ENCODE measurements at places on chromosomes 3 and 15.
A peak's percentile ranks its signal among the peaks of the same experiment; 100 is the strongest.

DNA sequence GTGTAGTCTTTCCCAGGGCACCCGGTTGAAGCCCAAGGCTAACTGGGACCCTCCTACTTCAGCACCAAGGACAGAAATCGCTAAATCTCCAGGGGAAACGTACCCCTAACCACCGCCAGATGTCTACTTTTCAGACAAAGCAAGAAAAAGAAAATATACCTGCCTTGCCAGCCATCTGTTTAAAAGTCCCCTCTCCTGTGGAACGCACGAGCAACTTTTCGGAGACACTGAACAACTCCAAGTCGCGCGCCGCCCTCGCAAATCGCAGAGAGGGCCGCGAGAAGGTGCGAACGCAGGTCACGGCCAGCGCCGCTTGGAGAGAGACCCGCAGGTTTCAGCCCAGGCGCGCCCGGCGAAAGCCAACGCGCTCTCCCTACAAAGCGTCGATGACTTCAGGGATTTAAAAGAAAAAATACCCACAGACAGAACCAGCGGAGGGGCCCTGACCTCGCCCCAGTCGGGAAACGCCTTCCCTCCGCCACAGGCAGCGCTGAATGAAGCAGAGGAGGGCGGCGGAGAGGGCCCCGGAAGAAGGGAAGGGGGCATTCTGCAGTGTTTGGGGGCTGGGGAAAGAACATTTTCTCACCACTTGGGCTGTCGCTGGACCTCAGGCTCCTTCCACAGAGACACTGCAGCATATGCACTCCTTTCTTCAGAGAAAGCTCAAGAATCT lies 213.1 kb downstream of the FGF12 start:
- no peak overlapping the region for H3K4me3 ChIP-seq
- DNase-seq, result peak; percentile 38
- no peaks in the 10 kb centered on the region for H3K36me3 ChIP-seq
- H3K27me3 ChIP-seq, result no peaks in the 10 kb centered on the region

- DNase-seq, result no peak
- H3K36me3 ChIP-seq, result no peaks in the 10 kb centered on the region
- H3K27ac ChIP-seq, result no peak overlapping the region
- H3K4me3 ChIP-seq, result no peak overlapping the region
These were observed 6.5 kb upstream of the UTS2B start for GRCh38 chr3:191336833-191337232.

GRCh38 chr3:150759947-150760346 lies 3.0 kb downstream of the SIAH2 start:
- no peak overlapping the region for H3K27ac ChIP-seq
- H3K36me3 ChIP-seq, result peaks cover 2% of the 10 kb centered on the region
- DNase-seq, result no peak
- peak overlapping the region; percentile 97 for H3K4me3 ChIP-seq

GRCh38 chr3:14335774-14336748 lies 66.3 kb upstream of the SLC6A6 start:
- no peak for DNase-seq
- no peak overlapping the region for H3K27ac ChIP-seq

DNA sequence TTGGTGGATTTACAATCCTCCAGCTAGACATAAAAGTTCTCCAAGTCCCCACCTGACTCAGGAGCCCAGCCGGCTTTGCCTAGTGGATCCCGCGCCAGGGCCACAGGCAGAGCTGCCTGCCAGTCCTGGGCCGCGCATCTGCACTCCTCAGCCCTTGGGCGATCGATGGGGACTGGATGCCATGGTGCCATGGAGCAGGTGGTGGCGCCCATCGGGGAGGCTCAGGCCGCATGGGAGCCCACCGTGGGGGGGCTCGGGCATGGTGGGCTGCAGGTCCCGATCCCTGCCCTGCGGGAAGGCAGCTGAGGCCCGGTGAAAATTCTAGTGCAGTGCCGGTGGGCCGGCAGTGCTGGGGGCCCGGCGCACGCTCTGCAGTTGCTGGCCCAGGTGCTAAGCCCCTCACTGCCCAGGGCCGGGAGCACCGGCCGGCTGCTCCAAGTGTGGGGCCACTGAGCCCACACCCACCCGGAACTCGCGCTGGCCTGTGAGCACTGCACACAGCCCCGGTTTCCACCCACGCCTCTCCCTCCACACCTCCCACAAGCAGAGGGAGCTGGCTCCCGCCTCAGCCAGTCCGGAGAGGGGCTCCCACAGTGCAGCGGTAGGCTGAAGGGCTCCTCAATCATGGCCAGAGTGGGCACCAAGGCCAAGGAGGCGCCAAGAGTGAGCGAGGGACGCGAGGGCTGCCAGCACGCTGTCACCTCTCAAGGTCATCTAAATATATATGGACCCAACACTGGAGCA lies 38.8 kb upstream of the IGSF11 start:
- H3K27ac ChIP-seq, result no peak overlapping the region
- H3K36me3 ChIP-seq, result no peaks in the 10 kb centered on the region
- no peaks in the 10 kb centered on the region for H3K27me3 ChIP-seq

DNA sequence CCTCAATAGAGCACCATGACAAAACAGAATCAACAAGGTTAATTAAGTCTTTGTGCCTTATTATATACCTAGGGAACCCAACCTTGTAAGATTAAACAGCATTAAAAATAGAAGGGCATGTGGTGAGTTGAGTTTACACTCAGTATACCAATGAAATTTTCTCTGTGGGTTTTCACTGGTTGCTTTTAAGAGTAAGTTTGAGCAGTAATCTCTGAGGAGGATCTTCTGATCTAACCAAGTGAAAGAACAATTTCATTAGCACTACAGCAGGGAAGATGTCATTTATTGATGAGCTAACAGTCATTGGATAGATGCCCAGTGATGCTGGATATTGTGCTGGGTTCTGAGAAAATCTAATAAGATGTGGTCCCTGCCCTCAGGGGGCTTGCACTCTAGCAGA lies 26.9 kb upstream of the AKAP13 start:
- no peak overlapping the region for H3K4me3 ChIP-seq
- H3K4me1 ChIP-seq, result peaks cover 10% of the 10 kb centered on the region
- no peaks in the 10 kb centered on the region for H3K36me3 ChIP-seq
- no peak for DNase-seq
- H3K27ac ChIP-seq, result no peak overlapping the region

DNA sequence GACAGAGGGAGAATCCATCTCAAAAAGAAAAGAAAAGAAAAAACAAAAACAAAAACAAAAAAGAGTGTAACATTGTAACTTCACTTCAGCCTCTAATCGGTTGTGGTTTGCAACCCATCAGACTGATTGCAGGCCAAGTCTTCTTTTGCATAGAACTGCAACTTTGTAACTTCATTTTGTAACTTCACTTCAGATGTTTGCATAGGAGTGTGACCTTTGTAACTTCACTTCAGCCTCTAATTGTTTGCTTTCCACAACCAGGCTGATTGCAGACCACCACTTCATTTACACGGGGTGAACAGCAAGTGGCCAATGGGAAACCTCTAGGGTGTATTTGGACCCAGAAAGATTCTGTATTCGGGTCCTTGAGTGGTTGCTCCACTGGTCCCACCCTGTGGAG lies 79.1 kb upstream of the CHMP2B start:
- H3K4me3 ChIP-seq, result no peak overlapping the region
- H3K36me3 ChIP-seq, result no peaks in the 10 kb centered on the region
- DNase-seq, result no peak
- H3K4me1 ChIP-seq, result no peaks in the 10 kb centered on the region

- no peaks in the 10 kb centered on the region for H3K27me3 ChIP-seq
- H3K4me1 ChIP-seq, result peaks cover 25% of the 10 kb centered on the region
- no peaks in the 10 kb centered on the region for H3K36me3 ChIP-seq
- peak; percentile 91 for DNase-seq
- H3K27ac ChIP-seq, result peak overlapping the region; percentile 88
These were observed 29.5 kb downstream of the CLEC3B start for GRCh38 chr3:45055411-45056143.

GRCh38 chr3:56118968-56119367 lies 349.3 kb downstream of the ERC2 start:
- no peaks in the 10 kb centered on the region for H3K36me3 ChIP-seq
- H3K27me3 ChIP-seq, result no peaks in the 10 kb centered on the region
- H3K4me1 ChIP-seq, result peaks cover 5% of the 10 kb centered on the region

- H3K4me1 ChIP-seq, result peaks cover 2% of the 10 kb centered on the region
- H3K36me3 ChIP-seq, result no peaks in the 10 kb centered on the region
- H3K27me3 ChIP-seq, result no peaks in the 10 kb centered on the region
- H3K4me3 ChIP-seq, result no peak overlapping the region
- H3K27ac ChIP-seq, result no peak overlapping the region
These were observed 955.3 kb downstream of the EPHA3 start for GRCh38 chr3:90062631-90063200.

- no peak overlapping the region for H3K4me3 ChIP-seq
- H3K27me3 ChIP-seq, result no peaks in the 10 kb centered on the region
- no peak overlapping the region for H3K27ac ChIP-seq
- no peaks in the 10 kb centered on the region for H3K36me3 ChIP-seq
These were observed 42.7 kb upstream of the TFRC start for GRCh38 chr3:196124608-196125007.

- H3K4me1 ChIP-seq, result peaks cover 12% of the 10 kb centered on the region
- no peaks in the 10 kb centered on the region for H3K36me3 ChIP-seq
- no peak for DNase-seq
- H3K27me3 ChIP-seq, result no peaks in the 10 kb centered on the region
- H3K4me3 ChIP-seq, result no peak overlapping the region
These were observed 59.2 kb upstream of the HERC1 start for GRCh38 chr15:63892794-63893441.

DNA sequence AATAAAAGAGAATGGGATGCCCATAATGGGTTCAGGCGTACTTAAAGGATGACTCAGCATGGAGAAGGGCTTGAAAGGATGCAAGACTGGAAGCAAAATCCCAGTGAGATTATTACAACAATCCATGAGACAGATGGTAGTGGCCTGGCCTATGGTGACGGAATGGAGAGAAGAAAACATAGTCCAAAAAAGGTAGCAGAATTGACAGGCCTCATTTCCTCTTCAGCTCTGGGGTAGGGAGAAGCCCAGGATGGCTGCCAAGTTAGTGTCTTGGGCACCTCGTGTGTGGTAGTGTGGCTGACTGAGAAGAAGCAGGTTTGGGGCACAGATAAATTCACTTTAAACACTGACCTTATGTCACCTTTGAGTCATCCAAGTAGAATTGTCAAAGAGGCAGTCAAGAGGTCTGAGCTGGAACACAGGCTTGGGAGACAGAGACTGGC lies 18.1 kb downstream of the MB21D2 start:
- no peaks in the 10 kb centered on the region for H3K36me3 ChIP-seq
- DNase-seq, result peak; percentile 83
- no peaks in the 10 kb centered on the region for H3K27me3 ChIP-seq
- peak overlapping the region; percentile 60 for H3K27ac ChIP-seq
- no peak overlapping the region for H3K4me3 ChIP-seq
